M059J (cell line): ENCODE measurements at places on chromosomes 11 and 22.

GRCh38 chr11:29263971-29264682, 752.7 kb downstream of the KCNA4 start:
- peak; percentile 31 for DNase-seq

DNA sequence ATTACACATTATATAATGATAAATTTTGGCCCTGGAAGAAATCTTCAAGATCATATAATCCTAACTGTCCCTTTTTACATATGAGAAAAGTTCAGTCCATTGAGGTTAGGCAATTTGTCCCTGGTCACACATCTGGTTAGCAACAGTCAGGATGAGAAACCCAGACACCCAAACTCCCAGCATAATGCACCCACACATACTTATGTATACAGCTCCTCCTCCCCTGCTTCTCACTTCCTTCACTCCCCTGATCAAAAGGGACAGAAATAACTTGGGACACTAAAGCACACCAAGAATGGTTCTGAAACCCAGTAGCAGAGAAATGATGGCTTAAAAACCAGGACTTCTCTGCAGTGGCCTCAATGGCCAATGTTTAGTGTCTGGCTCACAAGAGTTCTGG, 11.1 kb downstream of the NUMA1 start:
- DNase-seq: no peak

DNA sequence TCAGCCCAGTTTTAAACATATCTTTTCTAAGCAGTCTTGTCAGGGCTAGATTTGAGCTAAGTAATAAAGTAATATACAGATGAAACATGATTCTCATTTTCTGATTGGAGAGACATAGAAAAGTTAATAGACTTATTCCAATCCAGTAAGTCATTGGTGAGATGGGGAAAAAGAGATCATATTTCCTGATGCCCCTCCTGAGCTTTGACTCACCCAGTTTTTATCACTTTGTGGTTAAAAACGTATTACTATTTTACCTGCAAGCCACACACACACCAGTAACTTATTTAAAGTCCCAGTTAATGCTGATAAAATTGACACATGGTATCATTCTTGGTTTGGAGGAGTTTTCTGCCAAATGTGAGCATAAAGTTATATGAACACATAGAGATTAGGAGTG, 306.8 kb downstream of the CADM1 start:
- peak; percentile 69 for DNase-seq

GRCh38 chr11:1392111-1392510, 2.4 kb downstream of the BRSK2 start:
- DNase-seq: no peak

GRCh38 chr11:31442086-31442485, 67.3 kb downstream of the IMMP1L start:
- DNase-seq: no peak

DNA sequence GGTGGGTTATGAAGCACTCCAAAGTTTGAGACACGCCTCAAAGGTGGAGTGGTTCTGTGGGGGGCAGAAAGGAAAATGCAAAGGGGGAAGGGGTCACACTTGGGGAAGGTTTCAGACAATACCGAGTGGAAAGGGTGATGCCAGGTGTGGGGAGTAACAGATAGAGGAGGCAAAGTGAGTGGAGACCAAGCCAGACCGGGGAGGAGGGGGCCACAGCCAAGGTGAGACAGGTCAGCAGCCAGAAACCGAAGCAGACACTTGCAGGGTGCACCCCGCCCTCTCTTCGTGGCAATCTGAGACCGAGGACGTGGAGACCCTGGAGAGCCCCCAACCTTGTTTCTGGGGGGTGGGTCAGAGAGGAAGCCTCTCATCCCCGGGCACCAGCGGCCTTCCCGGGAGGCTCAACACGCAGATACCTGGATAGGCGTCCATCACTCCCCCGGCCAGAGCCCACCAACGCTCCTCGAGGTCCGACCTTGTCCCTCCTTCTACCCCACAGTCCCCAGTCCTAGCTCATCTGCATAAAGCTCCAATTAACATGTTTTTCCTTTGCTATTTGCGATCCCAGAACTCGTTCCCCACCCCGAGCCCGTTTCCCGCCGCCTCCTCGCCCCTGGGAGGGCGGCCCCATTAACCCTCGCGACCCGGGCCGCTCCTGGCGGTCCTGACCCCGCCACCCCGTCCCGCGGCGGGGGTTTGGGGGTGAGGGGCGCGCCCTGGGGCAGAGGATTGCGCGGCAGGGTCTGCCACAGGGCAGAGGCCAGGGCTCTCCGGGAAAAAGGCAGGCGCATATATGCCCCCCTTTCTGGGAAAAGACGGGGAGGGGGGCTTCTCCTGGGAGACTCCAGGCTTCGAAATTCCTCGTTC, 21.8 kb downstream of the RTN4RL2 start:
- no peak for DNase-seq

GRCh38 chr22:31326877-31327276, 19.3 kb downstream of the PATZ1 start:
- DNase-seq: no peak

- no peak for DNase-seq
Measured at GRCh38 chr22:37445501-37445900, 18.2 kb upstream of the ELFN2 start.

GRCh38 chr11:100013011-100013410, 674.1 kb upstream of the ARHGAP42 start:
- DNase-seq: no peak

- peak; percentile 58 for DNase-seq
Measured at GRCh38 chr22:35538801-35539321, 1.8 kb upstream of the RASD2 start.

GRCh38 chr11:43779306-43779705, 98.8 kb downstream of the HSD17B12 start:
- DNase-seq: no peak

DNA sequence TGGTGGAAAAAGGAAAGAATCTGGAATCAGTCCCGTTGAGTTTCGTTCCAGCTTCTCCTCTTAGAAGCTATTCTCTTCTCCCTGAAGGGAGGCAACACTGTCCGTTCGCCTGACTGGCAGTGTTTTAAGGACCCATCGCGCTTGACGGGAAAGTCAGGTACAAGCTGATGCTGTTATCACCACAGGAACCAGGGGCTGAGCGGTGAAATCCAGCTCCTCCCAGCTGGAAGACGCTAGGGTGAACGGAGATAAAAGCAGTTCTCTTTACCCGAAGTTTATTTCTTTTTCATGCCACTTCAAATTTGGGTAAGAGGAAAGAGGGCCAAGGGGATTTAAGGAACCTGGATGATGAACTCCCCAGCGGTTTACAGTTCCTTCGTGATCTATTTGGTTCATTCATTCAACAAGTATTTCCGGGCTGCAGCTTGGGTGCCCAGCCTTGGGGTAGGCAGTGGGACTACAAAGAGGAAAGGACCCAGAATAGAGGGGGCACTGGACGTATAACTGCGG, 551 bp upstream of the DEUP1 start:
- DNase-seq: no peak

GRCh38 chr11:69445131-69445470, 36.4 kb upstream of the LINC01488 start:
- no peak for DNase-seq

- no peak for DNase-seq
Measured at GRCh38 chr11:124238512-124238911, 2.4 kb upstream of the OR8G1 start.

- peak; percentile 43 for DNase-seq
Measured at GRCh38 chr11:117097389-117098268, 599 bp downstream of the SIK3 start.

GRCh38 chr11:33778675-33779074, 4.4 kb upstream of the FBXO3 start:
- DNase-seq: peak; percentile 67

GRCh38 chr22:26597026-26597425, 7.1 kb upstream of the TPST2 start:
- no peak for DNase-seq

- DNase-seq: peak; percentile 44
Measured at GRCh38 chr22:38186429-38186828, 4.8 kb upstream of the PLA2G6 start.

DNA sequence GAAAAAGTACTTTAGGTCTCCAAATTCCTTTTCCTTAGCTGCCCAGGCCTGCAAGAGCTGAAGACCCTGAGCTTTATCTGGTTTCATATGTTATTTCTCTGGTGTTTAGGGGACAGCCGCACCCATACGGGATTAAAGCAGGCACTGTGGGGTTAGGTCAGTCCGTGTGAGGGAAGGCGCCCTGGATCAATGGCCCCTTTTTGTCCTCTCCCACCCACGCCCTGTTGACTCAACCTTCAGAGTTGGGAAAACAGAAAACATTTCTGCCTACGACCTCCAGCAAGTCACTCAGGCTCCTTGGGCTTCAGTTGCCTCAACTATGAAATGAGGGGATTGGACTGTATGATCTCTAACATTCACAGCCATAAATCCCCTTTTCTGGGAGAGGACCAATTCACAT, 55.2 kb upstream of the BARX2 start:
- DNase-seq: no peak

DNA sequence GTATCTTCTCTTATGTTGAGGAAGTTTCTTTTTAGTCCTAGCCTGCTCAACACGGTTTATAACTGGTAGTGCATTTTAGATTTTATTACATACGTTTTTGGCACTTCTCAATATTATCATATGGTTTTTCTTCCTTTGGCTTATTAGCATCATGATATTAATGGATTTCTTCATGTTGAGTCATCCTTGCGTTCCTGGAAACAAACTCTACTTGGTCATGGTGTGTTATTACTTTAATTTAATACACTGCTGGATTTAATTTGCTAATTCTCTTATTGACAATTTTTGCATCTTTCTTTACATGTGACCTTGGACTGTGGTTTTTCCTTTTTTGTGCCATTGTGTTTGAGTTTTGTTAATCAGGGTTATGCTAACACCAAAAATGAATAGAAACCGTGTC, 20.5 kb downstream of the IGF2 start:
- no peak for DNase-seq

DNA sequence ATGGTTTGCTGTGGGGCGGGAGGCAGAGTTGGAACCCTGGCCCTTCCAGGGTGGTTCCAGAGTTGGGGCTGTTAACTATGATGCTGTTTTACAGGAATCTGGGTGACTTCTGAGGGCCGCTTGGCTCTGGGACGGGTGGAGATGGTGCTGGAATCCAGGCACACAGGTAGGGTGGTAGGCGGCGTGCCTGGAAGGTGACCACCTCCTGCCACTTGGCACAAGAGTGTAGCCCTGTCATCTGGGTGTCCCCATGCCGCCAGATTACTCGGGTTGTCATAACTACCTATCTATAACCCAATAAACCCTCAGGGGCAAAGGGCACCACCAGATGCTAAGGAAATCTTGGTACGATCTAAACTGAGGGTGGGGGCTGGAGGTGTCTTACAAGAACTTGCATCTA, 1.3 kb downstream of the CARS1 start:
- no peak for DNase-seq

DNA sequence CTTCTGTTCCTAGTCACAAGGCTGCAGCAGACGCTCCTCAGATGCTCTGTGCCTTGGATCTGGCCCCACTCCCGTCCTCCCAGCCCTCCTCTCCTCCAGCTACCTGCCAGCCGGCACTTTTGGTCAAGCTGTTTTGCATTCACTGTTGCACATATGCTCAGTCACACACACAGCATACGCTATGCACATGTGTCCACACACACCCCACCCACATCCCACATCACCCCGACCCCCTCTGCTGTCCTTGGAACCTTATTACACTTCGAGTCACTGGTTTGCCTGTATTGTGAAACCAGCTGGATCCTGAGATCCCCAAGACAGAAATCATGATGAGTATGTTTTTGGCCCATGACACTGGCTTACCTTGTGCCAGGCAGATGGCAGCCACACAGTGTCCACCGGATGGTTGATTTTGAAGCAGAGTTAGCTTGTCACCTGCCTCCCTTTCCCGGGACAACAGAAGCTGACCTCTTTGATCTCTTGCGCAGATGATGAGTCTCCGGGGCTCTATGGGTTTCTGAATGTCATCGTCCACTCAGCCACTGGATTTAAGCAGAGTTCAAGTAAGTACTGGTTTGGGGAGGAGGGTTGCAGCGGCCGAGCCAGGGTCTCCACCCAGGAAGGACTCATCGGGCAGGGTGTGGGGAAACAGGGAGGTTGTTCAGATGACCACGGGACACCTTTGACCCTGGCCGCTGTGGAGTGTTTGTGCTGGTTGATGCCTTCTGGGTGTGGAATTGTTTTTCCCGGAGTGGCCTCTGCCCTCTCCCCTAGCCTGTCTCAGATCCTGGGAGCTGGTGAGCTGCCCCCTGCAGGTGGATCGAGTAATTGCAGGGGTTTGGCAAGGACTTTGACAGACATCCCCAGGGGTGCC, 109.8 kb downstream of the BCR start:
- peak; percentile 36 for DNase-seq

- DNase-seq: peak; percentile 39
Measured at GRCh38 chr11:80980227-80980626, 1539.4 kb upstream of the TENM4 start.

- peak; percentile 51 for DNase-seq
Measured at GRCh38 chr11:13595166-13595565, 73.3 kb upstream of the FAR1 start.

DNA sequence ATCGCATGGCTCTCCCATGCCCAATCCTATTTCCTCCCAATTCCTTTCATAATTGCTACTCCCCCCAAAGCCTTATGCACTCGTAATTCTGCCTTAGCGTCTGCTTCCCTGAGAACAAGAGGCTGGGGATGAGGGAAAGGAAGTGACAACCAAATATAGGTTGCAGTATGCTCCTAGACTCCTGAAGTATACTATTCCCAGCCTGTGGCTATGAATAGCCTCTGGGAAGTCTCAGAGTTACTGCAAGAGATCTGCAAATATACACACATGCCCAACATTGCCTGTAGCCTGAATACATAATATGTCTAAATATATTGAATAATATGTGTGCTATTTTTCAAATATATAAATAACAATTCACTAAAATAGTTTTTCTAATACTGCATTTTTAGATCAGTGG, 96.1 kb upstream of the CD44 start:
- no peak for DNase-seq

GRCh38 chr22:49790912-49791311, 36.8 kb downstream of the BRD1 start:
- DNase-seq: no peak

DNA sequence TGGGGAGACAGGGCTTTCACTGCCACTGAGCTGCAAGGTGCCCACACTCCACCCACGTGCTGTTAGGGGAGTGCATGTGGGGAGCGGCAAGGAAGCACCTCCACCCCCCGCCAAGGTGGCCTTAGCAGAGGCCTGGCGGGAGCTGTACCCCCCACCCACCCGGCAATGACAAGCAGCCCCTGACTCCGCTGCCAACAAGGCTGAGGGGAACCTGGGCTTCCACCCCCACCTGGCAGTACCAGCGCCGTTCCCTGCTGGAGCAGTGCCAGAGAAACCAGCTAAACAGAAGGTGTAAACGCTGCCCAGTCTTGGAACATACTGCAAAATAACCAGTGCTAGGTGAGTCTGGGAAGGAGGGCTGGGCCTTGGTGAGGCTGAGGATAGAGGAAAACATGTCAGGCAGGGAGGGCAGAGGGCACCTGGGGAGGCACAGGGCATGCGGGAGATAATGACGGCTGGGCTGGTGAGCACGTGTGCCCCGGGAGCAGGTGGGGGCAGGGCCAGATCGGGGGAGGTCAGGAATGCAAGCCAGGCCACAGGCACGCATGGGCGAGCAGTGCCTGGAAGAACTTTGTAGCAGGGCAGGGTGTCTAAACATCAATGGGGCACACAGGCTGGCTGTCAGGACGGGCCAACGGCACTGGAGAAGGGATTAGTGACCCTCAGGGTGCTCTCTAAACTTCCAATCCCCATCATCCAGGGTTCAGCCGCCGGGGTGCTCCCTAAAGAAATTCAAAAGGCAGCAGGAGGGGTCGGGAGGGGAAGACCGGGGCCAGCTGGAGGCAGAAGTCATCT, 6.6 kb downstream of the CERK start:
- no peak for DNase-seq
